ENCODE measurements at places on chromosomes 1 and 21.

- no peak for DNase-seq
These were observed 99.7 kb downstream of the PRDM16 start for GRCh38 chr1:3168678-3169077.

- no peak for DNase-seq
These were observed 71.0 kb downstream of the COLGALT2 start for GRCh38 chr1:183966487-183966886.

DNA sequence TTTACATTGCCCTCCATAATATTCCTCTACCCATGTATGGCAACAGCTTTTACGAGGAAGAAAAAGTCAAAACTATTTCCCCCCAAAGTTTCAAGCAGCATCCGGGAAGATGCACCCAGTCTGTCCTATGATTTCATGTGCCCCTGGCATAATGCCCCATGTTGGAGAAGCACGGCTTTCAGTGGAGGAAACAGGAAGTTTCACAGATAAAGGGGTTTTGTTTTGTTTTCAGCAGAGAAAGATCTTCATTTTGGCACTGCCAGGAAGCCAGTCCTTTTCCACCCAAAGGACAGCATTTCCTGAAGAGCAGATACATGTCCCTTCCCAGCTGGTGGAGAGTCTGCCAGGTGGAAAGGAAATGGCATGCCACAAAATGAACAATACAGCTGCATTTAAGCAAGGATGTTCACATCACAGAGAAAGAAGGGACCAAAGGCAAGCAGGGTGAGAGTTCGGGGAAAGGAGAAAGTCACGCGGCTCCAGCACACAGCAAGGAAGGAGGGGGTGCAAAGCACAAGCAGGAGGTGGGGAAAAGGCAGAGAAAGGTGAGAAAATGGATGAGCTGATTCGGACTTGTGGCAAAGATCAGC lies 95.3 kb upstream of the HIVEP3 start:
- no peak for DNase-seq

DNA sequence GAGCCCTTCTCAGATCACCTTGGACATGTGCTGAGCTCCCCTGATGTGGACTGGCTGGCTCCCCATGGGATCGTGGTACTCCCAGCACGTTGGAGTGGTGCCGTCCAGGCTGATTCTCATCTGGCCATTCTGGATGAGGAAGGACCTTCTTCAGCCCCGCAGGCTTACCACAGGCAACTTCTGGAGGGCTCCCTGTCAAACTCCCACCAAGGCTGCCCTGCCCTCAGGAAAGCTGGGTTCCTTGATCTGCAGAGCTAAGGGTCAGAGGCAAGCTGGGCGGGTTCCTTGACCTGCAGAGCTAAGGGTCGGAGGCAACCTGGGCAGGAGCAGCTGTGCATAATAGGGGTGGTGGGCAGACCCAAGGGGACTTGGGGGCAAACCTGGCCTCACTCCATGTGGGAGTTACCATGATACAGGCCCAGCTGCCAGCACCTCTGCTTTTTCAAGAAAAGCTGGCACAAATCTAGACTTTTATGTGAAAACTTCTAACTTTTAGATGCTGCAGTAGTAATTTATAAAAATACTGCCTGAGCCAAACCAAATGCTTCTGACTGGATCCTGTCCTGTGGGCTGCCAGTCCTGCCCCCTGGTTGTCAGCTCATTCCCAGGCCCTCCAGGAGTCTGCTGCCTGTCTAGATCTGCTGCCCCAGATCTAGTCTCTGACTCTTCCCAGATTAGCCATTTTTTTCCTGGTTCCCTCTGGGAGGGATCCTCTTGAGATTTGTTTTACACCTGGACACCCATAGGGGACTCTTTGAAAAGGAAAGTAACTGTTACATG lies 5.6 kb upstream of the THEM5 start:
- DNase-seq, result no peak

- DNase-seq, result no peak
These were observed 183.0 kb downstream of the ZBTB18 start for GRCh38 chr1:244234009-244234643.

DNA sequence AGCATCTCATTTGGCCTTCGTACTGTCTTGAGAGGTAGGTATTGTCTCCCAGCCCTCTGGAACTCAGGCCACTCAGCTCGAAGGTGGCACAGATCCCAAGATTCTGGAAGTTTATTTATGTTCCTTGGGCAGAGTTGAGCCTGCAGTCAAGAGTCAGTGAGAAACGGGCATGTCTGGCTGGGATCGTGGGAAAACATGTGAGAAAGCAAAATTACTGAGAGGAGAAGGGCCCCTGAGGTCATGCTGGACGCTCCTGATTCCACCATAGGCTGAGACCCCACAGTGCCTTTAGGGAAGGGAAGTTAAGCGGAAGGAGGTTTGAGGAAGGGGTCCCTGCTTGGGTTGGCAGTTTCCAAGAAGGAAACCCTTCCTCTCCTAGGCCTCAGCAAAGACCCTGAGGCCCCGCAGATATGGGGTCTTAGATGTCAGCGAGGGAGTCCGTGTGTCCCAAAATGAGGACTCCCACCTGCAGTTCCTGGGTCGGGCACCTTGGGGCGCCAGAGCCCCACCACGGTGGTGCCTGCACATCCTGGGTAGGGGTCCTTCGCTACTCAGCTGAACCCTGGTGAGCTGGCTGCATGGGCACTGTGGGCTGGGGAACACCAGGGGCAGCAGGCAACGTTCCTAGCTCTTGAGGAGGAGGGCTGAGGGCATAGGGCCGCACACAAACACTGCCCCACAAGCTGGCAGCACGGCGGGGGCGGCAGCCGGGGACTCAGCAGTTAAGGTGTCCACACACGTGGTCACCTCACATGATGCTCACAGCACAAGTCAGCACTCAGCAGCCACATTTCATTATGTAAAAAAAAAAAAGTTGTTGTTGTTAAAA lies 12.3 kb upstream of the SEMA4A start:
- peak; percentile 94 for DNase-seq

DNA sequence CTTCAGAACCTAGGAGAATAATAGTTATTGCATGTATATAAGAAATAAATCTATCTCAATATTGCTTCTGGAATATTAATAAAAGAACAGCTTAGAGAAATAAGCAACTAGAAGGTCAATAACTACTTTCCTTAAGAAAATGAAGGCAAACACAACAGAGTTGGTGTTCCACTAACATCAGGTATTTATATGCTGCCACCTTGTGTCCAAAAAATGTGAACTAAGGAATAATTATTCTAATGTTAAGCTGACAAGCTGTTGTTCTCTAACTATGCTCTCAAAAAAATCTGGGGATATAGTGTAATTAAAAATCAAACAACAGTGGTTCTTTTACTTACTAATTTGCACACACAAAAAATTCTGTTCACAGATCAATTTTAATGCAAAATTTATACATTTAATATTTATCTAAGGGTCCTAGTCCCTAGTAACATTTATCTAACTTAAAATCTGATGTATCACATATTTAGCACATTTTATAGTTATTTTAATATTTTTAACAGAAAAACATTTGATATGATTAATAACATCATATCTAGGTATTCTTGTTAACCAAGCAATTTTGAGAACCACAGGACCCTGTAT lies 39.6 kb downstream of the UCHL5 start:
- DNase-seq, result no peak
